Mesothelial cell of epicardium (in vitro differentiated cells): ENCODE measurements at places on chromosomes 6 and 20.
A peak's percentile ranks its signal among the peaks of the same experiment; 100 is the strongest.

- no peak for DNase-seq
Observed at GRCh38 chr6:112486454-112486853, 139.3 kb downstream of the RFPL4B start.

- no peak for DNase-seq
Observed at GRCh38 chr6:38477680-38478260, 162.0 kb downstream of the BTBD9 start.

DNA sequence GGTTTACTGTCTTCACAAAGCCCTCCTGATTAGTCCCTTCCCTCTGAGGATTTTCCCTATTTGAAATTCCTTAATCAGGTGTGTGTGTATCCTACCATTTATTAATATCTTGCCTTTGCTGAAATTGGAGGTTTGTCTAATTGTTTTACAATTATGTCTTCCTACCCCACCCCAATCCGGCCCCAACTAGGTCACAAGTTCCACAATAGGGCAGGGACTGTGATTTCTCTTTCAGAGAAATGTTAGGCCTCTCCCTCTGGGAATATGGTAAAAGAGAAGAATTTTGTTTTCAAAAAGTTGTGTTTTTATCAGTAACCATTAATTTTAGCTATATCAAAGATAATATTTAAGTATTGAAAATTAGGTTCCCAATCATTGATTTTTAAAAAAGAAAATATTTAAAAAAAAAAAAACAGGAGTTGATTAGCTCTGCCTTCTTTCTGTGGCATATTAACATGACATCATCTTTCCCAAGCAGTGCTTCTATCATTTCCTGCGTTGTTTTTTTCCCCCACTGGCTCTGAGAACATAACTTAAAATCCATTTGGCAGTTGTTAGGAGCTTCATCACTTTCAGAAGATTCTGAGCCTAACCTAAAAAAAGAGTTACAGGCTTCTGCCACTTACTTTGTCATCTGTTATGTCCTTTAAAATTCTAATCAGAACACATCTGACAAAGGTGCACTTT is 36.1 kb downstream of the BLOC1S5 start:
- DNase-seq, result no peak

DNA sequence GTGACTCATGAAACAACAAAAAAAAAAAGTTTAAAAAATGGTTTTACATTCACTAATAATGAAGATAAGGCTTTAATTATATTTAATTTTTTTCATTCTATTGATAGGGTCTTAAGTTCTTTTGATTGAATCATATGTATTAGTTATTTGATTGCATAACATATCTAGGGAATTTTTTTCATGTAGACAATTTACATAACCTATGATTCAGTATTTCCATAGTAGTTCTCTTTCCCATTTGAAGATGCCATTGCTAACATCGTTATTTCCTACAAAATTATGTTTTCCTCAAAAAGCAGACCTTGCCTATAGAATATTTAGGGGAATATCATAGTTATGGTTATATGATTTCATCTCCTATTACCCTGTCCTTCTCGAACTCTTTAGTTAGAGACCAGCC is 463.4 kb downstream of the TFAP2B start:
- no peak for DNase-seq

GRCh38 chr20:43014206-43014605 is 175.5 kb downstream of the PTPRT start:
- DNase-seq, result no peak

GRCh38 chr20:50691573-50692551 is 520 bp upstream of the RIPOR3 start:
- DNase-seq, result no peak

- peak; percentile 93 for DNase-seq
Observed at GRCh38 chr6:89432875-89433251, at the start of gene ANKRD6. ANKRD6 (plus strand) TSS chr6:89433152; CDS start chr6:89566977, 133,825 bp downstream.

- no peak for DNase-seq
Observed at GRCh38 chr6:46773201-46773855, 19.9 kb upstream of the MEP1A start.

DNA sequence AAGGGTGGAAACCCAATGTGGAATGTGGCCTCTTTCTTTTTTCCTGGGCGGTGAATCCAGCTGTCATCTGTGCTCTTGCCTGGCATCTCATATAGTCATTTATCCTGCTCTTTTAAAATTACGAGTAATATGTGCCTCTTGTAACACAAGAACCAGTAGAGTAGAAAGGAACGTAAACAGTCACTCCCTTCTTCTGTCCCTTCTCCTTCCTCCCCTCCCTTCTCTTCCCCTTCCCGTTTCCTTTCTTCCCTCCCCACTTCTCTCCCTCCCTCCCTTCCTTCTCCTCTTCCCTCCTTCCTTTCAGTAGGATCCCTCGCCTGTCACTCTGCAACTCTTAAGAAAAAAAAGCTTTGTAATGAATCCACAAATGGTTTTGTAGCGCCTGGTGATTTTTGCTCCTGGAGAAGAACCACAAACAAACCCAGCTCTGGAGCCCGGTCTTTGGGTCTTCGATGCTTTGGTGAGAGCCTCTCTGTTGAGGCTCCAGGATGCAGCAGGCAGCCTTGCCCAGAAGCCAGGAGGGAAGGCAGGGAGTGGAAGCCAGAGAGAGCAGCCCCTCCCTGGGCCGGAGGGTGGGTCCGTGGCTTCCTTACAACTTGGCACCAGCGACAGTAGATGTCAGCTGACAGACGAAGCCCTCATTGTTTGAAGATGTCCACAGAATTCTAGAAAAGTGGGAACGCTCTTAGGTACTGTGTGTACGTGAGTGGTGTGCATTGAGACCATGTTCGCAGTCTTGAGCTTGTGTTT is 15.0 kb downstream of the DUSP22 start:
- no peak for DNase-seq

DNA sequence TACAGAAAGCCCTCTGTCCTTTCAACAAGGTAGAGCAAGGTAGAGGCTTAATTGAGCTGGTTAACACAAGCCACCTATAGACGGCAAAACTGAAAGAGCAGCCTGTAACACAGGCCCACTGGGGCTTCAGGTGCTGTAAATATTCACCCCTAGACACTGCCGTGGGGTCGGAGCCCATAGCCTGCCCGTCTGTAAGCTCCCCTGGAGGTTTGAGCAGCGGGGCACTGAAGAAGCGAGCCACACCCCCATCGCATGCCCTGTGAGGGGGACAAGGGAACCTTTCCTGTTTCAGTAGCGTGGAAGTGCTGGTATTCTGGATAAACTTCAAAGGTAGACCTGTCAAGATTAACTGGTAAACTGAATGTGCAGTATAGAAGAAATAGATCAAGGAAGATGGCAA is 160.4 kb downstream of the TPBG start:
- no peak for DNase-seq

DNA sequence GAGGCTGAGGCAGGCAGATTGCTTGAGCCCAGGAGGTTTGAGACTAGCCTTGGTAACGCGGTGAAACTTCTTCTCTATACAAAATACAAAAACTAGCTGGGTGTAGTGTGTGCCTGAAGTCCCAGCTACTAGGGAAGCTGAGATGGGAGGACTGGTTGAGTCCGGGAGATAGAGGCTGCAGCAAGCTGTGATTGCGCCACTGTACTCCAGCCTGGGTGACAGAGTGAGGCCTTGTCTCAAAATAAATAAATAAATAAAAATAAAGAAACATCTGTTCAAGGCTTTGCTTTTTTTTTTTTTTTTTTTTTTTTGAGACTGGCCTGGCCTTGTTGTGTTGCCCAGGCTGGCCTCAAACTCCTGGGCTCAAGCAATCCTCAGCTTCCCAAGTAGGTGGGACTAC is 23.7 kb upstream of the SLC23A2 start:
- no peak for DNase-seq

DNA sequence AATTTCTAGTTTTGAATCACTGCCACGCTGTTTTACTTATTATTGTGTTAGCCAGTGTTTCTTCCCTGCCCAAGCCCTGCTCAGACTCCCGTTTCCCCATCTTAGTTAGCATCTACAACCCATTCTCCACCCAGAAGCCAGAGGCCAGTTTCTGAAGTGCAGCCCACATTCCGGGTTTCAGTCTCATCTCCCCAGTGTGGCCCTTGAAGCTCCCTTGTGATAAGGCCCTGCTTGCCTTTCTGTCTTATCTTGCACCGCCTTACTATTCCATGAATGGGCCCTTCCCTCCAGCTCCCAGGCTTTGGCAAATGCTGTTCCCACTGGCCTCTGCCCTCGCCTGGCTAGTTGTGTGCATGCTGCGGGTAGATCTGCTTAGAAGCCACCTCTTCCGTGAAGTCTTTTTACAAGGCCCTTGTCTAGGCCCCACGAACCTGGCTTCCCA is 41.1 kb downstream of the TOX2 start:
- no peak for DNase-seq

GRCh38 chr6:111072801-111073360 is 14.4 kb upstream of the SLC16A10 start:
- DNase-seq, result no peak

DNA sequence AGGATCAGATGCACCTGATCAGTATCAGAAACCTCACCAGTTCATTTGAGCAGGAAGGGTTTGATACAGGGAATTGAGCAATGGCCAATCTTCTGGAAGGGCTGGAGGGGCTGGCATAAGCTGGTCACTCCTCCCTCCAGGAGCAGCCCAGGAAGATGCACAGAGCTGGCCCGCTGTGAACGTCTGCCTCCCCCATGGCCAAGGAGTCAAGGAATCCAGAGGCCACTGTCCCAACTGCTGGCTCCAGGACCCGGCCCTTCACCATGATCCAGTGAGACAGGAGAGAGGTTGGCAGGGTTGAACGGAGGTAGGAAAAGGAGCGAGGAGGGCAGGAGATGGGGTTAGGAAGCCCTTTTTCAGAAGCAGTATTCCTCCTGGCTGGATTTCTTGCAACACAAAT is 113.9 kb upstream of the CST7 start:
- no peak for DNase-seq

- DNase-seq, result no peak
Observed at GRCh38 chr6:89410788-89411144, 1.3 kb downstream of the RRAGD start.

DNA sequence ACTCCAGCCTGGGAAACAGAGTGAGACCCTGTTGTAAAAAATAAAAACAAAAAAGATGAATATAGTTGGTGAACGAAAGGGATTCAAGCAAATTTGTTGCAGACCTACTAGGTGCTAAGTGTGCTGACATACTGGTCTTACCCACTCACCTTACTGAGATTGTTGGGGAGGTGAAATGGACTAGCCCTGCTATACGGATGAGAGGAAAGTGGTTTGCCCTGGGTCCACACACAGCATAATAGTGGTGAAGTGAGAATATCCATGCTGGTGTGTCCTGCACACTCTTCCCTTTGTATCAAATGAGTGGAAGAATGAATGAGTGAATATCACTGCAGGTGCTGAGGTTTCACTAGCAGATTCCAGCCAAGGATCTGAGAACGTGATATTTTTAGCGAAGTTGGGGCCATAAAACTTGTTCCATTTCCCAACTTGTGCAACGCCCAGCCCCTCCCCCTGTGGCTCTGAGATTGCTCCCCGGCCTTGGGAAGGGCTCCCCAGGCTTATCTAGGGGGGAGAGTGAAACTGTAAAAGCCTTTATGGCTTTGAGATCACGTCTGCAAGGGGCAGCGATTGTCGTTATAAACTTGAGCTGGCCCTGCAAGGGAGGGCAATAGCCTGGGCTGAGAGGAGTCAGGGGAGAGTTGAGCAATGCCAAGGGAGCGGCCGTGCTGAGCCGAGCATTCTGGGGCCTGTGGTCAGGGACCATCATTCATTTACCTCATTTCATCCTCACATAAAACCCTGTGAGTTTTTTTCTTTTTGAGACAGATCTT is 33.2 kb upstream of the TTPAL start:
- no peak for DNase-seq

DNA sequence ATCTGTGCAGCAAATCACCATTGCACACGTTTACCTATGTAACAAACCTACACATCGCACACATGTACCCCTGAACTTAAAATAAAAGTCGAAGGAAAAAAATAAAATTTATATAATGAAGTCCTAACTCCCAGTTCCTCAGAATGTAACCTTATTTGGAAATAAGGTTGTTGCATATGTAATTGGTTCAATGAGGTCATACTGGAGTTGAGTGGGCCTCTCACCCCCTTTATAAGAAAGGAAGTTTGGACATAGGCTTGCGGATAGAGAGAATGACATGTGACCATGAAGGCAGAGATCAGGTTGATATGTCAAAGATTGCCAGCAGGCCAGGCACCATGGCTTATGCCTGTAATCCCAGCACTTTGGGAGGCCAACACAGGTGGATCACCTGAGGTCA is 16.1 kb upstream of the ZBTB22 start:
- no peak for DNase-seq

- DNase-seq, result no peak
Observed at GRCh38 chr20:6744805-6745204, 22.7 kb upstream of the BMP2 start.

DNA sequence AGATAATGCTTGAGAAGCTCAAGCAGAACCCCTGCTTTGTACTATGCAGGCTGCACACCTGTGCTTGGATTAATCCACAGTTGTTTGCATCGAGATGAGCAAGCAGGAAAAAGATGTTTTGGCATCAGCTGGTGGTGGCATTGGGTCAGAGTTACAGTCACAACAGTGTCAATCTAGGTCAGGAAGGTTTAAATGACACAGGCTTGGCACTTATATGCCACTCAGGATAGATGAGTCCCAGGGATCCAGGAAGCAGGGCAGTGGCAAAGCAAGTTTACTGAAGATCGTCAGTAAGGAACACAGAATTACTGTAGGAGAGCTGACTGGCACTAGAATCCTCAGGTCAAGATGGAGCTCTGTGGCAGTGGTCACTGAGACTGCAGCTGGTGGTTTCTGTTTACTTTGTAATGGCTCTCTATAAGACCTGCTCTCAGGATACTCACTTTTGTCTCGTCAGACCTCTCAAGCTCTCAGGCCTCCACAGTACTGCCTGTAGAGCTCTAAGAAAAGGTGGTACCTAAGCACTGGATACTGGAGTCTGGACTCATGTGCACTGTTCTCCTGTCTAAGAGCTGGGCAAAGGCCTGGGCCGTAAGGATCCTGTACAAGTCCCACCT is 110.1 kb upstream of the HS3ST5 start:
- DNase-seq, result no peak

DNA sequence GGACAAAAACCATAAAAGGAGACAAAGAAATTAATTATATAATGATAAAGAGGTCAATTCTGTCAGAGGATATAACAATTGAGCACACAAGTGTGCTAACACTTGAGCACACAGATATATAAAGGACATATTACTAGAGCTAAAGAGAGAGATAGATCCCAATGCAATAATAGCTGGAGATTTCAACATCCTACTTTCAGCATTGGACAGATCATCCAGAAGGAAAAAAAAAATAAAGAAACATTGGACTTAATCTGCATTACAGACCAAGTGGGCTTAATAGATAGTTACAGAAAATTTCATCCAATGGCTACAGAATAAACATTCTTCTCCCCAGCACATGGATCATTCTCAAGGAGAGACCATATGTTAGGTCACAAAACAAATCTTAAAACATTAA is 9.9 kb downstream of the VNN1 start:
- no peak for DNase-seq
